ENCODE measurements at places on chromosomes 1 and 21.

- no peak for DNase-seq
Measured at GRCh38 chr21:46374761-46375389, 50.9 kb downstream of the PCNT start.

DNA sequence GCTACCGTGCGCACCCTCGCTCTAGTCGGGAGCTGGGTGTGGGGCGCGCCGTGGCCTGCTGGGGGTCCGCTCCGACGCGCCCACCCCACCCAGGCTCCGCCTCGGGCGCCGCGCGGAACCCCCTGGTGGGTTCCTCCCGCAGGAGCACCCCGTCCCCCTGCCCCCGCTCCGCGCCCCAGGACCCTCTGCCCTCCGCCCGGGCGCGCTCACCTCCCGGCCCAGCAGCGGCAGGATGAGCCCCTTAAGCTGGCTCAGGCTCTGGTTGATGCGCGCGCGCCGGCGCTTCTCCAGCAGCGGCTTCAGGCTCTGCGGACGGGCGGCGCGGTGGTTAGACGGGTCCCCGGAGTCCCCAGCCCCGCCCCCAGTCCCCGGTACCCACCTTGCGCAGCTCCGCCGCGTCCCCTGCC, 319 bp downstream of the HES2 start:
- DNase-seq = no peak

- no peak for DNase-seq
Measured at GRCh38 chr1:244050014-244050834, 859 bp upstream of the ZBTB18 start.

DNA sequence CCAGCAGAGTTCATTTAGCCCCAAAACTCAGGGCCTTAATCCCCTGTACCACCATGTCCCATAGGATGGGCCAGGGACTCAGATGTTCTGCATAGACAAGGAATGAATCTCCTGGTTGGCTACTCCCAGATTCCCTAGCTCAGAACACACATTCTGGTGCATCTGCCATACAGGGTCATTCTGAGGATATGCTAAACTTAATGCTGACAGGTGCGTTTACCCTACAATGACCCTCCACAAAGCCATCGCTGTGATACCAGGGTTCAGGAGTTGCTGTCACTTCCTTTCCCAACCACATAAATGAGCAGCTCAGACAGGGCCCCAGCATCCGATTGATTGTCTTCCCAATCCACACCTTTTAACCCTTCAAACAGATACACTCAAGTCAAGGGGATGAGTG, 32.0 kb upstream of the HHAT start:
- DNase-seq = no peak

DNA sequence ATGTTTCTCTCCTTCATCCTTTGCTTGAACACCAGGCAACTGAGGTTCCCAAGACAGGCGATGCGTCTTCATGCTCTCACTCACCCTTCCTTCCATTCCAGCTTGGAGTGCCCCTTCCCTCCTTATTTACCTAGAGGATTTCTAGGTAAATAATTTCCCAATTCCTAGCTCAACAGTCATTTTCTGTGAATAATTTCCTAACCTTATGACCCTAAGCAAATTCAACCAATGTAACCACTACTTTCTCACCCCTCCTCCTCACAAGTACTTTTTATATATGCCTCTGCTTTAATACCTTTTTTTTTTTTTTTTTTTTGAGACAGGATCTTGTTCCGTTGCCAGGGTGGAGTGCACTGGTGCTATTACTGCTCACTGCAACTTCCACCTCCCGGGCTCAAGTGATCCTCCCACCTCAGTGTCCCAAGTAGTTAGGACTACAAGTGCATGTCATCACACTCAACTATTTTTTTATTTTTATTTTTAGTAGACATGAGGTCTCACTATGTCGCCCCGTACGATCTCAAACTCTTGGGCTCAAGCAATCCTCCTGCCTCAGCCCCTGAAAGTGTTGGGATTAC, 86.7 kb downstream of the USP24 start:
- DNase-seq = no peak

DNA sequence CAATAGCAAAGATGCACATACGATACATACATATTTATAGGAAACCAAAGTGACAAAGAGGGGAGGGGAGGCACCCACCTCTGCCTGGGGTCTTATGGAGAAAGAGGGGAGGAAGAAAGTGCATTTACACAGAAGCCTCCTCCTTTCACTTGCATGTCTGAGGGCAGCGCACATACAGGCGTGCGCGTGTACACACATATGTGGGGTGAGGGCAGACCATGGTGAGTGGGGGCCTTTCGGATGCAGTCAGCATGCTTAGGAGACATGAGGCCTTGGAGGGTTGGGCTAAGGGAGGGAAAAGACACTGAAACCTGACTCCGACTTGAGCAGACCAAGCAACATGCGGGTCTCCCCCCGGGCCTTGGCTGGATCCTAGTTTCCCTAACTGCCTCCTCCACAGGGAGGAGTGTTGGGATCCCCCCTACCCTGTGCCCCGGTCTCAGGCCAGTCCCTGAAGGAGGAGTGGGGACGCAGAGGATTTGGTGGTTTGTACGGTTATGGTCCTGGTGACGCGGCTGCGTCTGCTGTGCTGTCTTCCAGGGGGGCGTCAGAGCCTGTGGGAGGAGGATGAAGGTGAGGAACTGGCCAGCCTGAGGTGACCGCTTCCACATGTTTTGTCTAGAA, 15.2 kb downstream of the LRRC71 start:
- no peak for DNase-seq

DNA sequence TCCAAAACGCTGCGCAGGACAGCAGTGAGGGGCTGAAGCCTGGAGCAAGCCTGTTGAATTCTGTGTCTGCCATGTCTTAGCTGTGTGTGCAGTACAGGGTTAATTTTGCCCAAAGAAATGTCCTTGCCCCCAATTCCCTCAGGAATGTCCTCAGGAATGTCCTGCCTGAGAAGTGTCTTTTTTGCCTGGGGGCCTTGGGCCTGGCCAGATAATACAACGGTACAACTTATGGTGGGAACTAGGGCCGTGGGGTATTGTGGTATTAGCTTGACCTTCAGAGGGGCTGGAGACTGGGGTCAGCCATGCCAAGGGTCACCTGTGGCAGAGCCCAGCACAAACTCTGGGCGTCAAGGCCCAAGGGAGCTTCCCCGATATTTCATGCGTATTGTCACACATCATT, 107.7 kb downstream of the AJAP1 start:
- DNase-seq = no peak

- DNase-seq = no peak
Measured at GRCh38 chr1:121417325-121417923, 232.6 kb downstream of the SRGAP2C start.

DNA sequence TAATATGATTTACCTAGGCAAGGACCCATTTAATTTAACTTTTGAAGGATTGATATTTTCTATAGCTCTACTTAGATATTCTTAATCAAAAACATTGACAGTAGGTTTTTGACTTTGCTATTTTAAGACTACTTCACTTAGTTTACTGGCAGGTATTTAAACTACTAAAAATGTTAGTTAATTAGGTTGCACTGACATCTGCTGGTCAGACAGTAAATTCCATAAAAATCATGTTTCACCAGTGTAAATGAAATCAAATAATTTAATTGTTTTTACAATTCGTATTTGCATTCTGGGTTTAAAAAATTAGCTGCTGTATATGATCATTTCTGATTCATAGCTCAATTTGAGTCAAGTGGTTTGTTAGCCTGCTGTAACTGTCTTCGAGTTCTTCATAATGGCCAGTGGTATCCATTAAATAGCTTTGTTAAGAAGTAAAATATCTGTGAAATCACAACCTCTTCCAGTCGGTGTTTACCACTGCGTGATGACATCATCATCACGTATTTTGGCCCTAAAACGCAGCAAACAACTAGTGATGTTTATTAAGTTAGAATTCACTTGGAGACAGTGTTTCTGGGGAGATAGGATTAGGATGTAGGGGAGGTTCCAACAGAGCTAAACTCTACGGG, 26.2 kb downstream of the EXTL2 start:
- DNase-seq = peak; percentile 21

DNA sequence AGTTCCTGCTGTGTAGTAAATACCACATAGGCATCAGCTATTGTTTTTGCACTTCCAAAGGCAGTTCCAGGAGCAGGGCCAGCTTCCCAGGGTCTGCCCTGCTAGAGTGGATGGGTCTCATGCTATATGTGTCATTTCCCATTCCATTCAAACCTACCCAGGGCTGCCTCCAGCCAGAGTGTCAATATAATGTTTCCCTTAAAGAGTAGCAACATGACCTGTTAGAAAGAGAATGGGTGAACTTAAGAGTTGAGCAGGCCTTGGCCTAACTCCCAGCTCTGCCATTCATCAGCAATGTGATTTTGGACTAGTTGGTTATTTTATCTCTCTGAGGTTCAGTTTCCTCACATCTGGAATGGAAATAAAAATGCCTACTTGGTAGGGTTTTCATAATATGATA, 44.9 kb downstream of the RAB3B start:
- no peak for DNase-seq

- DNase-seq = no peak
Measured at GRCh38 chr1:33018112-33018511, 18.6 kb downstream of the AK2 start.

DNA sequence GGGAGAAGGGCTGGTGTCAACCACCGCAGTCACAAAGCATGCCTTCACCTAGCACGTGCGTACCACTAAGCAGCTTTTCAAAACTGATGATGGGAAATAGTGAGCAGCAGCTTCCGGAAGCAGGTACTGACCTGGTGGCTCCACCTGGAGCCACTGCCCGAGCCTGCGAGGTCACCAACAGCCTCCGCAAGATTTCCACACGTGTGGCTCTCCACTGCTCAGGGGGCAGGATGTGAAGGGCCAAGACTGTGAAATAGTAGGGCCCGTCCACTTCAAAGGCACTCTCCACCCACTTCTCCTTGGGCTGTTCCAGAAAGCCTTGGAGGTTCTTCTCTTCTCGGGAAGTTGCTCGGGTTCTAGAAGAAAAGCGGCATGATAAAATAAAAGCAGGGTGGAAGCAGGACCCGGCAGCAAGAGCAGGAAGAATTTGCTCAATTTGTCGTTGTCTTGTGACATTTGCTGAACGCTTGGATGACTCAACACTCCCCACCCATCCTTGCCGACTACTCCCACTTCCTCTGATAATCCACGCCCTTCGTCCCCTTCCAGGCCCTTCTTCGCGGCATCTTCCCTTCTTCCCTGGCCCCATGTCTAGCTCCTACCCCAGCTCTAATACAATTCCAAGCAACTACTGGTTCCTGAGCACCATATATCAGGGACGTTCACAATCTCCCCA, 124.9 kb upstream of the IFFO2 start:
- DNase-seq = no peak

DNA sequence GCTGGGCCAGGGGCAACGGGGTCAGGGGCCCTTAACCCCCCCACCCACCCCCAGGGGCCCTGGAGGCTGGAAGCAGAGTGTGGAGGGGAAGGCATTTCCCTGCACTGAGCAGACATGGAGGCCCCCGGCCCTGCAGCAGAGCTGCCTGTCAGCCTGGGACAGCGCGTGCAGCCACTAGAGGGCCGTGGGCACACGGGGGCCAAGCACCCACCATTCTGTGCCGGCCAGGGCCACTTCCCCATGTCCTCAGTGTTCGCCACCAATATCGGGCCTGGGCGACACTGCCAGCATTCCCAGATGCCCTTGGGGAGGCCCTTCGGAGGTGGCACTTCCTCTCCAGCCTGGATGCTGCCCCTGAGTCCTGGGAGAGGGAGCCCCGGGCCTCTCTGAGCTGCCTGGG, 23.2 kb upstream of the ARHGEF16 start:
- no peak for DNase-seq

DNA sequence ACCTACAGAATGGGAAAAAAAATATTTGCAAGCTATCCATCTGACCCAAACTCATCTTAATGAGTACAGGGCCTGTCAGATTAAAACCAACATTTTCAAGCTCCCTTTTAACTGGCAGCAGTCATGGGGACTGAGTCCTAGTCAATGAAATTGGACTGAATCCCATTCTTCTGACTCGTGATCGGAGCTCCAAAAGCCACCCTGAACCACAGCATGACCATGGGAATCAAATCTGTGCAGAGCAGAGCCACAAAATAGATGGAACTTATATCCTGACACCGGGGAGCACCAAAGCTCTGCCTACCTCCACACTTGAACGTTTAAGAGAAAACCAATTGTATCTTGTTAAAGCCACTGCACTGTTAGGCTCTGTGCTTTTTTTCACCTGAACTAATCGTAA, 5.0 kb upstream of the RWDD3 start:
- no peak for DNase-seq

GRCh38 chr1:3687504-3687903, 35.2 kb downstream of the TP73 start:
- no peak for DNase-seq

- no peak for DNase-seq
Measured at GRCh38 chr21:44503901-44504399, 36.0 kb downstream of the KRTAP10-1 start.

DNA sequence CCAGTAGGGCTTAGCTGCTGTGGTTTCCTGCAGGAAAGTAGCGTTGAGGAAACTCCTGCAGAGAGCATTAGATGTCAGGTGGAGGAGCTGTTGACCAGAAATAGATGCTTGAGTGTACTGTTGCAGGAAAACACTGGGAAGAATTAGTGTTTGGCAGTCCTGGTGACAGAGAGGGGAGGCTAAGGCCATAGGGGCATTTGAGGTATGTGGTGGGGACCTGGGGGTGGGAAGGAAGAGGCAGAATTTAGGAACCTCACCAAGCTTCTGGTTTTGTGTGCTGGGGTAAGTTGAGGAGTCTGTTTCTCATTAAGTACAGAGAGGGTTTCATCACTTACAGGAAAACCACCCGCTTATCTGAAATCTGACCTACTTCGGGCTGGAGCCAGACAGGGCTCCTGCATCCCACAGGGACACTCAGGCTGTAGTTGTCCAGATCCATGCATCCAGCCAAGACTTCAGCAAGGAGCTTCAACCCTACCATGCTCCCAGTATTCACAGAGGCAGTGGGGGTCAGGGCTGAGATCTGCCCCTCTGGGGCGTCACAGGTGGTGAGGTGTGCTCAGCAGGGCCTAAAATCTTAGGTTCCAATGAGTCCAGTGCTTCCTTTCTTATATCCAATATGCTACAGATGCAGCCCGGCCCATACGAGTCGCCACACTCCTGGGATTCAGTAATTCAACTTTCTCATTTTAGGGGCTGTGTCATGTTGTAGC, 15.1 kb downstream of the SH2D2A start:
- DNase-seq = peak; percentile 95

- DNase-seq = no peak
Measured at GRCh38 chr1:183461350-183461749, 10.9 kb upstream of the SMG7 start.

DNA sequence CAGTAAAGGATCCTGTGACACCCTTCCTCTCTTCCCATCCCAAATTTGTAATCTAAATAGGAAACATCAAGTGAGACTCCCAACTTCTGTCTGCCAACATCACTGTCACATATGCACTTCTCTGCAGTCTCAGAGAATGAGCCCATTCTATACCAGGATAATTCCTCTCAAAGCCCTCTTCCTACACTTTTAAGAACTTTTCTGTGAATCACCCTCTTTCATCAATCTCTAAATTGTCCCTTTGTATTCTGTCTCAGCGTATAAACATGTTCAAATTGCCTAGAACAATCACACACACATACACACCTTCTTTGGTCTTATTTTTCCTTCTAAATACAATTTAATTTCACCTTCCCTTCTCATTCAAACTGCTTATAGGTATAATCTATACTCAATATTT, 111.8 kb downstream of the PTBP2 start:
- DNase-seq = no peak

Measured in AG09309 (cell line).